ENCODE measurements at places on chromosomes 6 and 20.

DNA sequence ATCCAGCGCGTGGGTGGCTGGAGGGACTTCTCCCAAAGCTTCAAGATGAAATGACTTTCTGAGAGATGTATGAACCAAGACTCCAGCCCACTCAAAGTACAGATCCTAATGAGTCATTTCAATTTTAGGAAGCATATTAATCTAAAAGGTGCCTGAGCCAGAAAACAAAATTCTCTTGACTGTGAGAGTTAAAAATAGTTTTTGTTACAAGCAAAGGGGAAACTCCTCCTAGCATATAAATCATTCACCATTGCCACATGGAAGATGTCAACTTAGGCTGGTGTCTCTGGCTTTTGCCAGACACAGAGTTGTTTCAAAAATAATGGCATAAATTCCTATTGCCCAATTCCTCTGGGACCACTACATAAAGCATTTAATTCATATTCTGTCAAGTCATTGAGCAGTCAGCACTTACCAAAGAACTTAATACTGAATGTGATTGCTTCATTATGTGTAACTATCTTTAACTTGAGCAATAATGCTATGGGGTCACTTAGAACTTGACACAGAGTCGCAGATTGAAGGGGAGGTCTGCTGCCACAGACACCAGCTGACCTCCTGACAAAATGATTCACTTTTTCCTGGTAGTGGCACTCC lies 280.6 kb downstream of the SLC35F1 start:
- DNase-seq = no peak

- no peak for DNase-seq
These were observed 473.4 kb upstream of the MARCKS start for GRCh38 chr6:113383701-113384100.

- DNase-seq = peak; percentile 62
These were observed 18.4 kb upstream of the AKAP7 start for GRCh38 chr6:131116755-131117360.

- no peak for DNase-seq
These were observed 28.6 kb upstream of the TGM2 start for GRCh38 chr20:38193586-38194105.

- no peak for DNase-seq
These were observed 127.0 kb downstream of the SGK1 start for GRCh38 chr6:134190883-134191282.

DNA sequence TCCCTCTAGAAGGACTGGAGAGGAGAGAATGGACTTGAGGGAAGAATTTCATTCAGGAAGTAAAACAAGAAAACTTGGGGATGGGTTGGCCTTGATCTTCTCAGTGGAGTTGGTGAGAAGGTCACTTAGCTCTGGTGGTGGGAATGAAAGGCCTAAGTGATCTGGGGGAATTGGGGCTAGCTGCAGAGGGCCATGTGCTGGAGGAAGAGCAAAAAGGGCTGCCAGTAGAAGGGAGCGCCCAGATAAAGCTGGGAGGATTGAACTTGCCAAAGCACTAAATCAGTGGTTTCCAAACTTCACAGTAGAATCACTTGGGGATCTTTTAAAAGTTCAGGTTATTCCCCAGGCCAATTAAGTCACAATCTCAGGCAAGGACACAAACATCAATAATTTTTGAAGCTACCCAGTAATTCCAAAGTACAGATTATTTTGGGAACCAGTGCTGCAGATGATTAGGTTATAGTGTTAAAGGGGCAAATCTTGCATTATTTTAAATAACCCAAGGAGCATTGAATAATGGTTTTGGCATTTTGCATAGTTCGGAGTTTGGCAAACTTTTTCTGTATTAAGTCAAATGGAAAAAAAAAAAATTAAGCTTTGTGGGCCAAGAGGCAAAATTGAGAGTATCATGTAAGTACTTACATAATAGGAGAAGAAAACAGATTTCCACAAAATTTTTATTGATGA lies 36.5 kb upstream of the RFPL4B start:
- no peak for DNase-seq

- DNase-seq = no peak
These were observed 138.0 kb upstream of the MCHR2 start for GRCh38 chr6:100132005-100132404.

DNA sequence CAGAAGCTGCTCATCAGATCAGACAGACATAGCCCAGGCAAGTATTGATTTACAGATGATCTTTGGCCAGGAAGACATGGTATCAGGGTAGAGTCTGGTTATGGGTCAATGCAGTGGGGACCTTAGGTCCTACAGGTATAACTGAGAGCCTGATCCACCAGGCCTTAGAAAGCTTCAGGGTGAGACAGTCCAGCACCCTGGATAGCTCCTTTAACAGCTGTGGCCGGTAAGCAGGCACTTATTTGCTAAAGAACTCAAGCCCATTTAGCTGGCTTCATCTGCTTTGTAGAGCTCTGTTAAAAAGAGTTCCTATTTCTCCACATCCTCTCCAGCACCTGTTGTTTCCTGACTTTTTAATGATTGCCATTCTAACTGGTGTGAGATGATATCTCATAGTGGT lies 39.6 kb downstream of the ESR1 start:
- peak; percentile 48 for DNase-seq

DNA sequence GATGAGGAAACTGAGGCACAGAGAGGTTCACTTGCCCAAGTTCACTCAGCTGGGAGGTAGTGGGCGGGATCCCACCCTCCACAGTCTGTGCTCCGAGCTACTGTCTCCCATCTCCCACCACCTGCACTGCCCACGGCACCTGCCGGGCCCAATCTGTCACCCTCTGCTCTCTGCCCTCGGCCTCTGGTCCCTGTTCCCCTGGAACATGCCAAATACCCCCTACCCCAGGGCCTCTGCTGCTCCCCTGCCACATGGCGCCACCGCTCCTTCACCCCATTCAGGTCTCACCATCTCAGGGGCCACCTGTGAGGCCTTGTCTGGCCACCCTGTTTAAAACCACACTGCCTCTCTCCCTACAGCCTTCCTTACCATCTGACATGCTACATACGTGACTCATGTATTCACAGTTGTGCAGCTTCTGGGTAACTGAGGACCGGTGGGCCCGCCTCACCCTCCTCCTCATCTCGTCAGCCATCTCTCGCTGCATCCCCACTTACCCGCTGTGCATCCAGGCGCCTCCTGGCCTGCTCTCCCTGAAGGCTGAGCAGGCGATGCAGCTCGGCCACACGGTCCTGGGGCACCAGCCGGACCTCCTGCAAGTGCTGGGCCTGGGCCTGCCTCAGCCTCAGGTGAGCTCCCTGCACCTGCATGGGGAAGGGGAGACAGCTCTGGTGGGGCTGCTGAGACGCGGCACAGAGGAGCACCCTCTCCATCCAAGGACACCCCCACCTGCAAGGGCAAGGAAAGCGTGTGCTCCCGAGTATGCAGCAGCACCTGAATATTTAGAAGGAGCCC lies 50.6 kb downstream of the GINS1 start:
- DNase-seq = no peak

DNA sequence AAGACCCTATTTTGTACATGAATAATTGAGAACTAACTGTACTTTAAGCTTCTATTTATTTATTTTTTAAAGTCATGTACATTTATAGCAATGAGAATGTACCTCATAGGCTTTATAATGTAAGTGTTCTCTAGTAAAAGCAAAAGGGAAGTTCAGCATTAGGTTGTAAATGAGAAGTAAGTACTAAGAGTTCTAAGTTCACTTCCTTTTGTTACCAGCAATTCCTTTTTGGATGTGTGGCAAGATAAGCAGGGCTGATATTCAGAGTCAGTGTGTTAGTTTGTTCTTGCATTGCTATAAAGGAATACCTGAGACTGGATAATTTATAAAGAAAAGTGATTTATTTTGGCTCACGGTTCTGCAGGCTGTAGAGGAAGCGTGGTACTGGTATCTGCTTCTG lies 54.0 kb upstream of the CCN2 start:
- no peak for DNase-seq
